Tibial nerve (tissue), 4 donors: ENCODE measurements at places on chromosomes 4 and X.

DNA sequence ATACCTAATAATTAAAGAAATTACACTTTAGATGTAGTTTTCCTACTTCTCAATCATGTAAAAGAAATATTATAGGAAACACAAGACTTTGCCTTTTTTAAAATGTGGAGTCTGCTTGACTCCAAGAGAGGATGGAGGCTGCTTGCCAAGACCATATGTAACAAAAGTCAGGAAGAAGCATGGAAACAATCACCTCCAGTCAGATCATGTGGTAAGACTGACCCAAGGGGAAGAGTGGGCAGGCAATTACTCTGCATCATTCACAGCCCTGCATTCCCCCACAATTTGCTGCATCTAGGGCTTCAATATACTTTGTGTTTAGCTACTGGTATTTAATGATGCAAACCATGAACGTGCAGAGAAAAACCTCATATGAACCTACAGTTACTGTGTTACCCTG is 78.0 kb upstream of the RXFP1 start:
- DNase-seq = no peak

GRCh38 chr4:96093563-96093962 is 253.7 kb downstream of the PDHA2 start:
- no peak for DNase-seq

- DNase-seq = no peak
These were observed 79.3 kb upstream of the DYNLT3 start for GRCh38 chrX:37926700-37927099.

GRCh38 chr4:148986951-148987350 is 544.7 kb upstream of the NR3C2 start:
- DNase-seq = no peak
